Right atrium auricular region (tissue), 2 donors: ENCODE measurements at places on chromosomes 16 and 17.

- H3K27me3 ChIP-seq: no peaks in the 10 kb centered on the region
- no peak for DNase-seq
- no peaks in the 10 kb centered on the region for H3K4me1 ChIP-seq
- no peaks in the 10 kb centered on the region for H3K36me3 ChIP-seq
Observed at GRCh38 chr16:10339777-10340732, 45.8 kb upstream of the ATF7IP2 start.

GRCh38 chr16:1308036-1308976, 1.1 kb upstream of the UBE2I start:
- H3K27ac ChIP-seq: peak overlapping the region; percentile 98
- peak overlapping the region; percentile 76 for H3K4me3 ChIP-seq
- DNase-seq: no peak
- no peaks in the 10 kb centered on the region for H3K27me3 ChIP-seq
- no peaks in the 10 kb centered on the region for H3K36me3 ChIP-seq
- H3K4me1 ChIP-seq: peaks cover 29% of the 10 kb centered on the region

- peaks cover 7% of the 10 kb centered on the region for H3K4me1 ChIP-seq
- H3K4me3 ChIP-seq: no peak overlapping the region
- H3K27ac ChIP-seq: peak overlapping the region; percentile 9
- no peak for DNase-seq
Observed at GRCh38 chr17:67557052-67557845, 160.5 kb upstream of the NOL11 start.

DNA sequence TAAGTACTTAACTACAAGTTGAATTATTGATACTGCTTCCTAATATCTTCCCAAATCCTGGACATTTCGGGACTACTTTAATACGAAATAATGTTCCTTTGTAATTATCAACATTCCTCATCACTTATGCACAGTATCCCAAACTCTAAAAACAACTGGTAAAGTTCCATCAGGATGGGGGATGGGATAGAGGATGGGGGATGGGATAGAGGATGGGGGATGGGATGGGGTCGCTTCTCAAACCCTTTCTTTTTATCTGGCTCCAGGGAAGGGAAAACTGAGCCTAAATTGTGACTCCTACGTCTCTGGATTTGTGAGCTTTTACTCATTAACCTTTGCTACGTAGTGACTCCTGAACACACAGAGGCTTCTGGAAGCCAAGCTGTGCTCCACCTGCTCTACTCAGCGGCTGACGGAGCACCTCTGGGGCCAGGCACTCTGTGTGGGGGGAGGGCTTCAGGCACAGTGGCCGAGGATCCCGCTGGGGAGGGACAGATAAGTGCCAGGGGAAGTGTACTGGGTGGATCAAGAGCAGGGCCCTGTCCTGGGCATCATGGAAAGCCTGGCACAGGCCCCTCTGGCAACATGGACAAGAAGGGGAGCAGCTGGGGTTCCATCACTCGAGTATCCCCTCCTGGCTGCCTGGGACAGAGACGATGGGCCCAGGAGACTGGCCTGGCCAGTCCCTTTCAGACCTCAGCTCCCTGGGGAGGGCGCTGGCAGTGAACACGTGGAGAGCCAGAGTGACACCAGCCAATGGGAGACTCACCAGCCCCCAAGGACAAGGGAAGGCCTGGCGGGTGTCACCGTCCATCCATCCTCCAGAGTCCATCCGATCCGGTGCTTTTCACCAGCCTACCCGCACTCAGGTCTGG, 56.2 kb downstream of the PGS1 start:
- H3K36me3 ChIP-seq: no peaks in the 10 kb centered on the region
- H3K27me3 ChIP-seq: no peaks in the 10 kb centered on the region
- no peak overlapping the region for H3K27ac ChIP-seq
- no peak for DNase-seq
- H3K4me3 ChIP-seq: no peak overlapping the region

DNA sequence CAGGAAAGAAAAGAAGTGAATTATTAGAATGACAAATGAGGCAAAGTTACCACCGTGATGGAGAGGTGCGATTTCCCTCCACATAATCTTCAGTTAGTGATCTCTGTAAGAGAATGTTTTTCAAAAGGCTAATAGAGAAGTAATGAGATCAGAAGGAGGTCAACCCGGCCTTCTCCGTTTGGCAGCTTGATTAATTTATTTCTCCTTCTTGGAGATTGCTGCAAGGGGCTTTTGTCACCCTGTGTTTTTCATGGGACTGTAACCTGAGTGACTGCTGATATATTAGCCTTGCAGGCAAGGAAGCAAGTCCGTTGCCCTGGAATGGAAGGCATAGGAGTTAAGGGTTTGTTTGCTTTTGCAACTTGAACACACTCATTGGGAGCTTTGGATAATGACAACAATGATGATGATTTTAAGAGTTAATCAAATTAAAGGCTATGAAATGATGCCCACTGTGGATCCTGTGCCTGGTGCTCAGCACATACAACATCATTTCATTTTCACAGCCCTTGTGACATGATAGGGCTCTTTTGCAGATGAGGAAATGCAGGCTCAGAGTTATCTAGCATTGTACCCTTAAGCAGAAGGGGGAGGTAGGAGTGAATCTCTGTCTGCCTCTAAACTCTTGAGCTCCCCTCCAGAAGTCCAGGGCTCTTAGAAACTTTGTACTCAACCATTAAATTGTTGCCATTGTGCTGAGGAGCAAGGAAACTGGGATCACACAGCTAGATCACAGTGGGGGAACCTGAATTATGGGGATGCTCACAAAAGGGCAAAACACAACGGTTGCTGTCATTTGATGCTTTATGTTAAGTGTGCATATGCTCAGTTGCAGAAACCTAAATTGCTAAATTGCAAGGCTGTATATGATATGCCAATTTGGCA, 226.3 kb downstream of the WWOX start:
- no peak overlapping the region for H3K27ac ChIP-seq
- no peaks in the 10 kb centered on the region for H3K4me1 ChIP-seq
- no peak for DNase-seq
- no peak overlapping the region for H3K4me3 ChIP-seq
- no peaks in the 10 kb centered on the region for H3K36me3 ChIP-seq

- no peaks in the 10 kb centered on the region for H3K36me3 ChIP-seq
- no peak overlapping the region for H3K4me3 ChIP-seq
- H3K4me1 ChIP-seq: peaks cover 24% of the 10 kb centered on the region
- no peaks in the 10 kb centered on the region for H3K27me3 ChIP-seq
Observed at GRCh38 chr16:19840524-19841110, 44.0 kb downstream of the GPRC5B start.

GRCh38 chr17:50033316-50033715, 22.6 kb upstream of the ITGA3 start:
- H3K4me1 ChIP-seq: no peaks in the 10 kb centered on the region
- H3K27ac ChIP-seq: no peak overlapping the region
- no peaks in the 10 kb centered on the region for H3K27me3 ChIP-seq
- no peak overlapping the region for H3K4me3 ChIP-seq
- H3K36me3 ChIP-seq: no peaks in the 10 kb centered on the region

GRCh38 chr17:19769946-19770652, 22.0 kb upstream of the ALDH3A1 start:
- H3K27me3 ChIP-seq: no peaks in the 10 kb centered on the region
- DNase-seq: peak; percentile 38
- peaks cover 7% of the 10 kb centered on the region for H3K36me3 ChIP-seq
- no peak overlapping the region for H3K27ac ChIP-seq
- H3K4me1 ChIP-seq: no peaks in the 10 kb centered on the region

- H3K36me3 ChIP-seq: no peaks in the 10 kb centered on the region
- no peaks in the 10 kb centered on the region for H3K4me1 ChIP-seq
- DNase-seq: no peak
- H3K27ac ChIP-seq: no peak overlapping the region
- no peak overlapping the region for H3K4me3 ChIP-seq
Observed at GRCh38 chr16:80725566-80726162, 78.7 kb downstream of the CDYL2 start.

GRCh38 chr17:8693328-8693727, 51.3 kb downstream of the CCDC42 start:
- DNase-seq: no peak
- H3K36me3 ChIP-seq: no peaks in the 10 kb centered on the region
- no peak overlapping the region for H3K4me3 ChIP-seq
- no peaks in the 10 kb centered on the region for H3K27me3 ChIP-seq
- no peak overlapping the region for H3K27ac ChIP-seq

GRCh38 chr16:61007694-61008093, 1028.5 kb downstream of the CDH8 start:
- no peak overlapping the region for H3K4me3 ChIP-seq
- no peaks in the 10 kb centered on the region for H3K4me1 ChIP-seq
- no peaks in the 10 kb centered on the region for H3K27me3 ChIP-seq

DNA sequence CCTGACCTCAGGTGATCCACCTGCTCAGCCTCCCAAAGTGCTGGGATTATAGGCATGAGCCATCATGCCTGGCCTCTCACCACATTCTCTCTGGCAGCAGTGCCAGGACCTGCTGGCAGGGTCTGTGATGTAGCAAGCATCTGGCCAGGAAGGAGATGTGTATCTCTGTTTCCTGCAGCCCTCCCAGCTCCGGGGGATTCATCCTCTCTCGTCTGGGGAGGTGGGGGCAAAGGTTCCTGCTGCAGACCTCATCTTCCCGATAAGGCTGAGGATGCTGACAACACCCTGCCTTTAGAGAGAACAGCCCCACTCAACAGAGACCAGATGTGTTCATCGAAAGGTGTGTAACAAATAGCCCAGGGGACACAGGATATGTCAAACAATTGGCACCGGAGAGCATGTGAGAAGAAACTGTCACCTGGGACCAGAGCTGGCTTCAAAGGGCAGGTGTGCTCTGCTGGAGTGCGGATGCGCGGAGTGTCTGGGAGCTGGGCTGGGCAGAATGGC, 54.8 kb upstream of the SEC14L1 start:
- peaks cover 2% of the 10 kb centered on the region for H3K36me3 ChIP-seq
- DNase-seq: no peak

- peak; percentile 2 for DNase-seq
- no peak overlapping the region for H3K4me3 ChIP-seq
- no peaks in the 10 kb centered on the region for H3K4me1 ChIP-seq
- no peak overlapping the region for H3K27ac ChIP-seq
- no peaks in the 10 kb centered on the region for H3K36me3 ChIP-seq
Observed at GRCh38 chr17:30915833-30916611, 5.7 kb upstream of the ADAP2 start.

GRCh38 chr17:9878786-9879525, 26.1 kb downstream of the RCVRN start:
- H3K4me1 ChIP-seq: peaks cover 12% of the 10 kb centered on the region
- DNase-seq: no peak
- H3K36me3 ChIP-seq: no peaks in the 10 kb centered on the region
